HT-29 (cell line): ENCODE measurements at places on chromosomes 1 and 21. TPM values are rescaled to one million over a fixed set of nuclear protein-coding genes. Genes with fewer than 3 reads are reported as not detected.
A peak's percentile ranks its signal among the peaks of the same experiment; 100 is the strongest.

The ASPM gene
- 23.0 and 23.5 TPM in 2 replicates for total RNA-seq

The TNNT2 gene
- 0.13 and 0.46 TPM in 2 replicates for total RNA-seq

The GUCA2A gene
- 0.69 and 1.7 TPM in 2 replicates for total RNA-seq

The GJA5 gene
- 0.57 and 0.86 TPM in 2 replicates for total RNA-seq

The KCNK1 gene
- 20.5 and 25.4 TPM in 2 replicates for total RNA-seq

The HNRNPCL4 gene
- total RNA-seq = not detected in 2 replicates

The SH2D1B gene
- not detected in 2 replicates for total RNA-seq

- DNase-seq = no peak
Measured at GRCh38 chr1:60091195-60091715, 17.7 kb upstream of the C1orf87 start.

DNA sequence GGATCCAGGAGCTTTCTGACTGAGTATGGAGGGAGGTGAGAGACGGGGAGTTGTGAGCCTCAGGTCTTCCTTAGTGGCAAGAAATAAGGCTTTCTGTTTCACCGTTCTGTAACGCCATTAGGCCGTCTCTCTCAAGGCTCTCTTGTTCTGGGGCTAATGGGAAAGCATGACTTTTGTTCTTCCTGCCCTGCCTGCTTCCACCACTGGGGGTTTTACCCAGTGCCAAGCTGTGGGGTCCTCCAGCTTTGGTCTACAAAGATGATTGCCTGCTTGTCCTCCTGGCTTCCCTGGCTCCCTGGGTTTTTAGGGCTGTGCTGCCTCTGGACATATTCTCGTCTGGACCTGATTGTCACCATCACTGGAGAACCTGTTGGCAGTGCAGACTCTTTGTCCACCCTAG is 74.8 kb upstream of the TINAGL1 start:
- no peak for DNase-seq

DNA sequence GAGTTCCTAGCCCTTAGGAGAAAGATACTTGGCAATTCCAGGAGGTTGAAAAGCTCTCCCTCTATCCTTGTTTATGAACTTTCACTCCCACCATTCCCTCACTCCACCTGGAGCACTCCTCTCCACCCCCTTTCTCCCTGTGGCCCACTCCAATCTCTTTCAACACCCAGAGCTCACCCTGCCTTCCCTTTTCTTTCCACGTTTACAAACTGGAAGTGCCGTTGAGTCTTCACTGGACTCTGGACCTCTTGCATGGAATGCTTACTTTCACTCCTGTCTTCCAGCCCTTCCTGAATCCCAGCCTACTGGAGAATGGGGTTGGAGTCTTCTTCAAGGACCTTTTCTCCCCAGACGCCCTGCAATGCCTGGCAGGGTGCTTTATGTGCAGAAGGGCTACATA is 198.5 kb downstream of the RHOU start:
- DNase-seq = no peak

GRCh38 chr1:207993477-207994445 is 82.8 kb upstream of the CD34 start:
- DNase-seq = peak; percentile 24

DNA sequence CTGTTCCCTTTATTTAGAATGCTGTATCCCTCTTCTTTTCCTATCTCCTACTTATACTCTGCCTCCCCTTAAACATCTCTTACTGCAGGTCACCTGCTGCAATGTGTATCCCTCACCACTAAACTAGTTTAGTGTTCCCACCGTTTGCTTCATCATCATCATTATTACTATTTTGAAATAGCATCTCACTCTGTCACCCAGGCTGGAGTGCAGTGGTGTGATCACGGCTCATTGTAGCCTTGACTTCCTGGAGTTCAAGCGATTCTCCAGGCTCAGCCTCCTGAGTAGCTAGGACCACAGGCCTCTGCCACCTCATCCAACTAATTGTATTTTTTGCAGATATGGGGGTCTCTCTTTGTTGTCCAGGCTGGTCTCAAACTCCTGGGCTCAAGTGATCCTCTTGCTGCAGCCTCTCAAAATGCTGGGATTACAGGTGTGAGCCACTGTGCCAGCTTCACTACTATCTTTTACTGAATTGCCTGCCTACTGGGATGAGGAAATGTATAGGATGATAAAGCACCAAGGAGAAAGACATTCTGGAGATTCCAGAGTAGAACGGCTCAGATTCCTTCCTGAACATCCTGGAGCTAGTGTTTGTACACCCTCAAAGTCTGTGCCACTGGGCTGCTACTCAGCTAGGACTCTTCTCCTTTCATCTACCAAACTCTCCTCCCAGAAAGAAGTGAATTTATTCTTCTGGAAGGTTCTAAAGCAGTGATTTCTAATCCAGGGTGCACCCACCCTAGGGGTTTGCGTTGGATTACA is 8.6 kb upstream of the IFNAR1 start:
- no peak for DNase-seq

DNA sequence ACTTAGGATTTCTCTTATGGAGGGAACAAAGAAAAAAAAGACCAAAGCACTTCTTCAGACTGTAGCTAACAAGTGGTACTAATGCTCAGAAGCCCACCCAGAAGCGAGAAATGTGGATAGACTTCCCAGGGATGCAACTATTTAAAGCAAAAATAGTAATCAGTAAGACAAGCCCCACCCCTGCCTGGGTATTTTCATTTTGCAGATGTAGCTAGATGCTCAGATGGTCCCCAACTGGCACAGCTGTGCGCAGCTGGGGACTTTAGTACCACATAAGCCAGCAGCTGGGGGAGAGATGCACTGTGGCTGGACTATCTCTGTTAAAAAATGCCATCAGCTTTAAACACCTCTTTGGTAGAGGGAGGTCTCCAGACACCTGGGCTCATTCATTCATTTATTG is 77.8 kb upstream of the SPAG17 start:
- DNase-seq = no peak

- no peak for DNase-seq
Measured at GRCh38 chr1:15311880-15312279, 64.9 kb downstream of the FHAD1 start.

- DNase-seq = no peak
Measured at GRCh38 chr1:228308085-228308601, 98.5 kb downstream of the TRIM11 start.

DNA sequence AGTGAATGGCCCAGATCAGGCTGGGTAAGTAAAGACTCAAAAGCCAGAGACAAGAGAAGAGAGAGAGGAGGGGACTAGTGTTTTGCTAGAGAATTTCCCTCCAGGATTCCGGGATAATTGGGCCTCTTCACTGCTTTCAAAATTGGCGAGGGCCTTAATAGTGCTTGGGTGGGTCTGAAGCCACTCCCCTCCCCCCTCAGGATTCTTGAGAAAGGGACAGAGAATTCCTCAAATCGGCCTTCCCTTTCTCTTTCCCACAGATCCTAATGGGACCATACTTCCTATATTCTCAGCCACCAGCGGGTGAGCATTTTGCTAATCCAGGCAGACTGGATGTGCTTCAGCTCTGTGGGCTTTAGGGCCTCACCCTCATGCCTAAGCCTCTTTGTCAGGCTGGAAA is 11.9 kb downstream of the SFN start:
- no peak for DNase-seq

- no peak for DNase-seq
Measured at GRCh38 chr21:17491716-17492414, 21.0 kb upstream of the CXADR start.

GRCh38 chr1:244751271-244751895 is 84.1 kb upstream of the COX20 start:
- no peak for DNase-seq

DNA sequence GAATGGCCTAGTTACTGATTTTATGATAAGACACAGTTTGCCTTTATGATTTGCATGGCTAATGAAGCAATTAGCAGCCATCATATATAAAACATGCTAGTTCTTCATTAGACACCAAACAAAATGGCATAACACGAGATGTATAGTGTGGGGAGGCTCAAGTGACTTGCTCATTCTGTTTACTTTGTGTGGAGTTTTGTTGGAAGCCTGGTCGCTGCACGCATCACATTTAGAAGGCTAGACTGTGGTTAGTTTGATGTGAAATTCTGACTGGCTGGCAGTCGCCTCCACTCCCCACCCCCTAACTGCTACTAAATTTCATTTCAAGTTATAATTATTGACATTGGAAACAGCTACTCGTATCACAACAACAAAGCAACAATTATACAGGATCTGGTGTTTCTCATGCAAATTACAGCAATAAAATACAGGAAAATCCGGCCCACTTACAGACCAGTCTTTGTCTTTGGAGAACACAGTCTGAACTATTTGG is 356.1 kb downstream of the LMO4 start:
- DNase-seq = no peak

- DNase-seq = no peak
Measured at GRCh38 chr1:29342983-29343382, 106.7 kb downstream of the PTPRU start.

GRCh38 chr1:214476229-214476985 is 75.0 kb downstream of the PTPN14 start:
- DNase-seq = peak; percentile 36
